ENCODE measurements at places on chromosomes 16 and 17.

- DNase-seq: peak; percentile 52
Measured at GRCh38 chr16:86353948-86354347, 156.4 kb upstream of the FOXF1 start.

DNA sequence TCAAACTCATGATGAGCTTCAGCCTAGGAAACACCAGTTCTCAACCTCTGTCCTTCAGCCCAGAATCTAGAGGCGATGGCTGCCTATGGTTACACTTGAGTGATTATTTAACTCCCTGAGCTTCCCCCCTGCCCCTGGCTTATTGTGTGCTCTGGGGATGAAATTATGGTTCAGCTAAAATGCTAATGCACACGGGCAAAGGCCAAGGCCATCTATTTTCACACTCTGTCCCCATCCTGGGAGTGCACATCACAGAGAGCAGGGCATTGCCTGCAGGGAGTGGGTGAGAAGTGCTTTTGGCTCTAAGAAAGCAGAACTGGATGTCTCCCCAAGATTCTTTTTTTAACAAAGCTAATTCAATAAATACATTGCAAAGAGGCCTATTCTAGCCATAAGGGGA is 21.6 kb upstream of the CACNG5 start:
- no peak for DNase-seq

- no peak for DNase-seq
Measured at GRCh38 chr16:31498493-31498892, 9.7 kb downstream of the RUSF1 start.

- DNase-seq: no peak
Measured at GRCh38 chr16:69936751-69937211, 14.4 kb upstream of the CLEC18A start.

DNA sequence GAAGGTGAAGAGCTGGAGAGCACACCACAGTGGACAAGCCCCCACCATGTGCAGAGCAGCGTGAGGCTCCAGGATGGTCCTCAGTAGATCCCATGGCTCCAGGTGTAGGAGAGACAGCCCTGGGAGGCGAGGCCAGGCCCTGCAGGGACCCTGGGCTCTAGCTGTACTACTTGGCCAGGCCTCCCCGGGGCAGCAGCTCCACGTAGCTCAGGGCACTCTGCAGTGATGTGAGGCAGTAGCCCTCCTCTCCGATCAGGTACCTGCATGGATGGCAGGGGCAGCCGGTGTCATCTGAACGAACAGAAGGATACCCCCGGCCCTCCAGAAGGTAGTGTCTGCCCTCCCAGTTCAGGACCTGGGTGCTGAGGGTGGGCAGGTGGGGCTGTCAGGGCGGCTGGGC is 6.2 kb upstream of the SPATA2L start:
- DNase-seq: no peak

DNA sequence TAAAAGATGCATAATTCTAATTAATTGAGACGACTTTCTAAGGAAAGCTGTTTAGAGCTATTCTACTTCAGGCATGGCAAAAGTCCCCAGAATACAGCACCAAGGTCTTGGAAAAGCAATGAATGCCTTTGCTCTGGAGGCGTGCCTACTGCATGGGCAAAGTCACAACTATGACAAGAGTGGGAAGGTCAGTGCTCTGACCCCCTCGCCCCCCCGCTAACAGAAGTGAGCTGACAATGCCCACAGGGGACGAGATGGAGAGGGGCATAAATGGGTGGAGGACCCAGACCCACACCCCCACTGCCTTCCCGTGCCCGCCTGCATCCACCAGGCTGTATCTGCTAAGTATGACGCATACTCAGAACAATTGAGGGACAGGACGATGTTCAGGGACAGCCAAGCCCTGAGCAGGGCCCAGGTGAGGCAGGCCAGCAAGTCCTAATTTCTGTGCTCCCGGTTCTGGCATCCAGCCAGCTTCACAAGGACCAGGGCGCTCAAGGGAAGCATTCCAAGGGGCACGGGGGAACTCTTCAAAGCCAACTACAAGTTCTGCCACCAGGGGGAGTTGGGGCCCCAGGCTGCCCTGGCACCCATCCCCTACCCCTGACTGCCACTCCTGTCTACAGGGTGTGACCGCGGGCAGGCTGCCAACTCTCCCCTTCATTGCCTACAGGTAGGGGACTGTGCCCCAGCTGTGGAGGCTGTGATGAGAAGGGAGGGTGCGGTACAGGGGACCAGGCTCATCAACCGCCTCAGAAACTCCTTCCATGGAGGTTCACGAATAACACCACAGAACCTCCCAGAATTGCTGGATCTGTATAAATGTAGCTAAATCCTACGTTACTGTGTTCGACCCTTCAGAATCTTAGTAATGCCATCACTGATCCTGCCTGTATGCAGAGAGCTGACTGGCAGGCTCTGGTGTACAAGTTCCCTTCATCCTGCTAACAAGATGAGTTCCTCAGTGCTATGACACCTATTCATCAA is 20.8 kb downstream of the NPRL3 start:
- DNase-seq: peak; percentile 30

- peak; percentile 36 for DNase-seq
Measured at GRCh38 chr16:10950393-10950792, 6.0 kb downstream of the CLEC16A start.

DNA sequence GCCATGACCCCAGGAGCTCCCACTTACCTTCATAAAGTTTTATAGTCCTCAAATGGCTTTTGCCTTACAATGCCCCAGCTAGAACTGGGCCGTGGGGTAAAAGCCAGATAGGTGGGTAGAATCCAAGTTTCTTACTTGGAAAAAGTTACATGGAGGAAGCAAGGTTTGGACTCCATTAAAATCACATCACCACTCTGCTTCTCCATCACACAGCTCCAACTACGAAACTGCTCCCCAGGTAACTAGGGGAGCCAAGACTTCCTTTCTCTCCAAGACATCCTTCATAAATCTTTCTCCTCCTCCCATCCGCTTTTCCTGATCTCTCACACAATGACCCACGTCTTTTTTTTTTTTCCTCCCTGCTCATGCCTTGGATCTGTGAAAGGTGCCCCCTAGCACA is 130.8 kb upstream of the RCVRN start:
- DNase-seq: no peak

GRCh38 chr17:3019761-3020160 is 43.6 kb downstream of the OR1D5 start:
- no peak for DNase-seq

- DNase-seq: no peak
Measured at GRCh38 chr16:78133919-78134318, 34.5 kb downstream of the WWOX start.

GRCh38 chr17:47888293-47888692 is 7.7 kb upstream of the SP2 start:
- no peak for DNase-seq

GRCh38 chr17:65023791-65024190 is 32.7 kb downstream of the GNA13 start:
- peak; percentile 47 for DNase-seq

DNA sequence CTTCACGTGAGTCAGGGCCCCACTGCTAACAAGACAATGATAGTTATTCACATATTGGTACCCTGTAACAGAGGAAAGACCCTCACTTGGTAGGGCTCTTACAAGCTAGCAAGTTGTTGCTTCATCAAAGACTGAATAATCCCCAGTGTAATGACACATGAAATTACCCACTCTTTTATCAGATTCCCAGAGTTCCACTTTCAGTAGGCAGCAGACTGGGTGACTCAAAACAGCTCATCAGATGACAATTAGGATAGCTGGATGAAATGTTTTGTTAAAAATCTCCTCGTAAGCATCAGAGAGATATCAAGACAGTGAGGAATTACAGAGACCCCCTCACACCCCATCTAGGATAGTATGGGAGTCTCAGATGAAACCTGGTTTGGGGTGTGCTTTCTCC is 6.8 kb upstream of the OR1E2 start:
- DNase-seq: no peak

DNA sequence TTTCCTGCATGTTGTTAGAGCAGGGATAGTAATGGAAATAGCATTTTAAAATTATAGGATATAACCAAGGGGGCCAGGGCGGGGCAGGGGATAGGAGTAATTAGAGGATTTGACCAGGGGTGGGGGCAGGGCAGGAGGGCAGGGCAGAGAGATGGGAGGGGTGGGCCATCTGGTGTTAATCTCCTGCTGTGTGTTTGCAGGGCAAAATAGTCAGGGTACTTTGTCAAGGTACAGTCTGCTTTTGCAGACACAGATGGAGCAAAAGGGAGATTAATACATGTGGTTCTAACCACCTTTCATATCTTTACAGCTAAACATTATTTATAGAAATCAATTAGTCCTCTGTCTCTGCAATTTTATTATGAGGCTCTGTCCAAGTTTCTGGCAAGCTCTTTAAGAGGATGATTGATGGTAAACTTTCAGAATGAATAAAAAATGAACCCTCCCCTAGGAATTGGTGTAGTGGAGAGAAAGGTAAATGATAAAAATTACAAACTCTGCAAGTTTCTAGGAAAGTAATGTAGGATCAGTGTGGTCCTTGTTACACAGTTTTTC is 6.6 kb downstream of the ANKFN1 start:
- peak; percentile 57 for DNase-seq

- peak; percentile 37 for DNase-seq
Measured at GRCh38 chr17:73401911-73402310, 90.1 kb upstream of the CDC42EP4 start.

DNA sequence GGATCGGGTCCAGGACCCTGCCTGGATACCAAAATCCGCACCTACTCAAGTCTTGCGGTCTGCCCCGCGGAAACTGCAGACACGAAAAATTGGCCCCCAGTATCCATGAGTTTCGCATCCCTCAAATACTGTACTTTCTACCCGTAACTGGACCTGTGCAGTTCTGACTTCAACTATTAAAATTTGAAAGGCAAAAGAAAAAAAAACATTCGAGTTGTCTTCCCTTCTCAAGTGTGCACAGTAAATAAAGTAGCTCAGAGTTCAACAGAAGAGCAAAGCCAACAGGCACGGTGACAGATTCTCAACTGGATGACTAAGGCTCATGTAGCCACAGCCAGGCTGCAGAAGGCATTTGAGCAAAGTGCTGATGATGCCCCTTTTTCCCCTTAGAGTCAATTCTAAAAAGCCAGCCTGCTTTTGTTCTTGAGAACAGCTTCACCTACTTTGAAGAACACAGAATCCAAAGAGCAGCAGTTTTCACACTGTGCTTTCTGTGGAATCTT is 32.5 kb downstream of the MARF1 start:
- peak; percentile 18 for DNase-seq

DNA sequence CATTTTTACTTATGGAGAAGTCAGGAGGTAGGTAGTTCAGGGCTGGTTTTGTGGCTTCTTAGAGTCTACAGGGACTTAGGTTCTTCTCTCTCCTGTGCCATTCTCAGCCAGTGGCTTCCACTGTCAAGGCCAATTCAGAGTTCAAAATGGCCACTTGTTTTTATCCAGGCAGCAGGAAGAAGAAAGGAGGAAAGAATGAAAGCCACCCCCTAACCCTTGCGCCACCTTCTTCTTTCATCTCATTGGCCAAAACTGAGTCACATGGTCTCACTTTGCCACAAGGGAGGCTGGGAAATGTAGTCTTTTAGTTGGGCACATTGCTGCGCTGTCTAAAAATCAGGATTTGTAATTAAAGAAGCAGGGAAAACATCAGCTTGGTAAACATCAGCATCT is 60.8 kb upstream of the MED9 start:
- peak; percentile 79 for DNase-seq

GRCh38 chr17:78086740-78087139 is 41.8 kb downstream of the TMC6 start:
- no peak for DNase-seq

DNA sequence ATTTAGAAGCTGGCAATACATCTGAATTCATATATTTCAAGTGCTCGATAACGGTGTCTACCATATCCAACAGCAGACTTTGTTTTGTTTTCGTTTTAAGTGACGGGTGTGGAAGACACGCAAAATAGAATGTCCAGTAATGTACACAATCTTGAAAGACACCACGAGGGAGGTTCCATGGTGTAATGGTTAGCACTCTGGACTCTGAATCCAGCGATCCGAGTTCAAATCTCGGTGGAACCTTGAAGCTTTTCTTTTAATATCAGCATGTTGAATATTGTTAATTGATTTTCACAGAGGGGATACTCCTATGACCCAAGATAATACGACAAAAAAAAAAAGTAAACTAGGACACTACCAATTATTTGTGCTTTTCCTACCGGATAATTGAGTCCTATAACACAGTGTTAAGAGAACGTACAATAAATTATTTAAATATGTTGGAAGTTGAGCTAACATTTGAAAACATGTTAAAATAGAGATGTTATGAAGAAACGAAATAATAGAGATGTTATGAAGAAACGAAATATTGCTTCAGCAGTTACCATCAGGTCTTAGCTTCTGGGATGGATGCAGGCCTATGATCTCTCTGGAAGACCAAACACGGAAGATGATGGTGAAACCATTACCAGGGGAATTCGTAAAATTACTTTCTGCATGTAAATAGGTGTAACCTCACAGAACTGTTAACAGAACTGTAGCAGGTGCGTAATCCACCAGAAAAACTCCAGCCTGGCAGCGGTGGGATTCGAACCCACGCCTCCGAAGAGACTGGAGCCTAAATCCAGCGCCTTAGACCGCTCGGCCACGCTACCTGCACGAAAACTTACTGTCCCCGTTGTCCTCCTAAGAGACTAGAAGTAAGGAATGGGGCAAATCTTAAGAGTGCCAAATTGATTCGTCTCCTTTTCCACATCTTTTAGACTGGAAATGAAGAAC is 1.5 kb upstream of the ALOXE3 start:
- peak; percentile 92 for DNase-seq

- DNase-seq: no peak
Measured at GRCh38 chr16:78206623-78207223, 107.3 kb downstream of the WWOX start.

GRCh38 chr17:81843713-81844326 is 9.0 kb upstream of the PPP1R27 start:
- no peak for DNase-seq

DNA sequence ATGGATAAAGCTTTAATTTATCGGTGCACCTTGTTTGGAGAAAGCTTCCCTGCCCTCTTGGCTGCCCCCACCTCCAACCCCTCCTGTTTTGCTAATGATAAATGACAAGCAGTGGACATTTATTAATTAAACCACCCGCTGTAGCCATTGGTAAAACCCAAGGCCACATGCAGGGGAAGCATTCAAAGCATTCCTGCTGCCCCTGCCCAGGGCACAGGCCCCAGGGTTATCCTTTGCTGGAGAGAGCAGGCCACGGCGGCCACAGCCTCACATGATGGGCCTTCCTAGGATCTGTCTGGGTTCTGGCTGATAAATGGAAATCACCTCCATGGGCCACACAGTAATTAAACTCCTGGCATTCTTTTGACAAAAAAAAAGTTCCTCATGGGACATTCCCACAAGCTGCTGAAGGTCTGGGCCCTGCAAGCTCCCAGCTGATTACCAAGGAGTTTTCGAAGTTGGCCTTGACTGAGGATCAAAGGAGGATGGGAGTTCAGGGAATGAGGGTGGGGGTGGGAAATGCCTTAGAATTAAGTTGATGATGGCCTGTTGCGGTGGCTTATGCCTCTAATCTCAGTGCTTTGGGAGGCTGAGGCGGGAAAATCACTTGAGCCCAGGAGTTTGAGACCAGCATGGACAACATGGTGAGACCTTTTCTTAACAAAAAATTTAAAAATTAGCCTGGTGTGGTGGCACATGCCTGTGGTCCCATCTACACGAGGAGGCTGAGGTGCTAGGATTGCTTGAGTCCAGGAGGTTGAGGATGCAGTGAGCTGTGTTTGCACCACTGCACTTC is 35.5 kb downstream of the SOST start:
- DNase-seq: no peak

Data from M059J (cell line).